B cell (primary cell): ENCODE measurements at places on chromosomes 1 and 21. TPM values are rescaled to one million over a fixed set of nuclear protein-coding genes. Genes with fewer than 3 reads are reported as not detected.

RAVER2 gene
- 1.4 and 1.5 TPM in 2 replicates for total RNA-seq

- H3K27me3 ChIP-seq, result peaks cover 2% of the 10 kb centered on the region
- no peaks in the 10 kb centered on the region for H3K4me1 ChIP-seq
- no peaks in the 10 kb centered on the region for H3K36me3 ChIP-seq
- no peak overlapping the region for H3K4me3 ChIP-seq
- H3K27ac ChIP-seq, result no peak overlapping the region
These were observed 19.3 kb downstream of the MYBPH start for GRCh38 chr1:203156280-203156679.

PPM1J gene
- 1.7 and 2.1 TPM in 2 replicates for total RNA-seq

SYTL1 gene
- 156 and 159 TPM in 2 replicates for total RNA-seq

DNA sequence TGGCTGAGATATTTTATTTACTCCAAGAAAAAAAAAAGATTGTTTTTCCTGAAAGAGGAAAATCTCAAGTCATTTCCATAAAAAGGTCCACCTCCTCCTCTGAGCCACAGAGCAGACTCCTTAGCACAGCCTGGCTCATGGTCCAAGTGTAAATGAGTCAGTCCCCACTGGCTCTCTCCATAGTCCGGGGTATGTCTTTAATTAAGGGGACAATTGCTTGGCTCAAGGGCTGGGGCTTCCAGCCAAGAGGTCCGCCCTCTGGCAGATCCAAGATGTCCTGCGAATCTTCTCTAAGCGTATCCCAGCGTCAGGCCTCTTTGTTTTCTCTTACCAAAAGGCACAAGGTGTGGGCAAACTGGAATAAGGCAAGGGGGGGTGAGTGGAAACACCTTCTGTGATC, 33.3 kb downstream of the FOXD2 start:
- H3K27me3 ChIP-seq, result peaks cover 12% of the 10 kb centered on the region
- no peaks in the 10 kb centered on the region for H3K4me1 ChIP-seq
- no peaks in the 10 kb centered on the region for H3K36me3 ChIP-seq
- no peak overlapping the region for H3K4me3 ChIP-seq
- no peak for DNase-seq

DNA sequence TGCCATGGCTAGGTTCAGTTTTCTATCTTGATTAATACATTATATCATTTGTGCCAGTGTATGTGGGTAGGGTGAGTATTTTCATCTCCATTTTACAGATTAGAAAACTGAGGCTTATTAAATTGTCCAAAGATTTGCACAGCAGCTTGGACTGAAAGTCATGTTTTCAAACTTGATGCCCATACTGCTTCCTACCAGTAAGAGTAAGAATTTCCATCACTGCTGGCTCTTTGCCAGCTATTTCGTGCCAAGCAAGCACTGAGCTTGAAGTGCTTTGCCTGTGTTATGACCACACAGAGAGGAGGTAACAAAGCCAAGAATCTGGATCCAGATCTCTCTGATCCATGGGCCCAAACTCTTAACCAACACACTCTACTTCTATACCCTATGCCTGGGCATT, 295.0 kb downstream of the VAV3 start:
- H3K4me1 ChIP-seq, result no peaks in the 10 kb centered on the region
- peaks cover 23% of the 10 kb centered on the region for H3K36me3 ChIP-seq
- no peak overlapping the region for H3K27ac ChIP-seq
- no peak overlapping the region for H3K4me3 ChIP-seq

DNA sequence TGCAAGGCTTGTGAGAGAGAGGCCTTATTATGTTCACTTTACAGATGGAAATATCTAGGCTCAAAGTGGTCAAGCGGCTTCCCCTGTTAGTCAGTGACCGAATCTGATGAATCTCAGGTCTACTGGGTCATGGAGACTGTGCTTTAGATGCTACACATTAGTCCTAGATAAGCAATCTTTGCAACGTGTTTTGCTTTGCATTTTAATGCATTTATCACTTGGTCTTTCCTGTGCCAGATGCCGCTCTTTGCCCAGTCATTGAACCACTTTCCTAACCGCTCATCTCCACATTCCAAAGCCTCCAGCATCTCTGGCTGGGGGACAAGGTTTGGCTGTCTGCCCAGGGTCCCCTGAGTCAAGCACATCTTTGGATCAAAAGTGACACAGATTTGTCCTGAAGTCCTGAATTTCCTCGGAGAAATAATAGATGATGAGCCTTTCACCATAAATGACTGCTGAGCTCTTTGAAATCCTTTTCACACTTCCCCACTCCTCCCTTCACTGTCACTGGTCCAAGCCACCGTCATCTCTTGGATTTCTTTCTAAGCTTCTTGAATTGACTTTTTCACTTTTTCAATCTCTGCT, 96.0 kb upstream of the USP24 start:
- H3K4me3 ChIP-seq, result no peak overlapping the region
- DNase-seq, result no peak
- no peaks in the 10 kb centered on the region for H3K36me3 ChIP-seq
- no peaks in the 10 kb centered on the region for H3K27me3 ChIP-seq
- H3K4me1 ChIP-seq, result no peaks in the 10 kb centered on the region
- no peak overlapping the region for H3K27ac ChIP-seq

- no peaks in the 10 kb centered on the region for H3K27me3 ChIP-seq
- H3K4me1 ChIP-seq, result no peaks in the 10 kb centered on the region
- H3K27ac ChIP-seq, result no peak overlapping the region
- peaks cover 63% of the 10 kb centered on the region for H3K36me3 ChIP-seq
- no peak overlapping the region for H3K4me3 ChIP-seq
- no peak for DNase-seq
These were observed 12.9 kb upstream of the KPNA6 start for GRCh38 chr1:32094746-32095521.

SLC9C2 gene
- total RNA-seq, result not detected in 2 replicates

DNA sequence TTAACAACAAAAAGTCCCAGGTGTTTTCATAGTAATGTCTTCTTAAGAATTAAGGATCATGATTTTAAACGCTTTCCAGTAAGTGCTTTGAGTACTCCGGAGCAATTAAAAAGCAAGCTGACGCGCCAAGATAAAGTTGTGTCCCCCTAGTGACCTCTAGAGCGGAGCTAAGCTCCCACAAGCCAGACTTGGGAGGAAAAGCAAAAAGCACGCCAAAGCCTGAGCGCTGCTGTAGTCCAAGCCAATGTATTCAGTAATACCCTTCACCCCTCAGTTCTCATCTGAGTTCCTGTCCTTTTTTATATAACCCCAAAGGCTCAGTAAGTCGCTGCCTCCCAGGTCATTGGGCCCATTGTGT, 3.5 kb upstream of the SLC44A5 start:
- peaks cover 23% of the 10 kb centered on the region for H3K4me1 ChIP-seq
- H3K27me3 ChIP-seq, result peaks cover 40% of the 10 kb centered on the region
- H3K36me3 ChIP-seq, result no peaks in the 10 kb centered on the region

FAM163A gene
- not detected in 2 replicates for total RNA-seq

GRCh38 chr1:109443476-109443875, 17.2 kb upstream of the PSMA5 start:
- no peaks in the 10 kb centered on the region for H3K27me3 ChIP-seq
- no peak for DNase-seq
- H3K36me3 ChIP-seq, result no peaks in the 10 kb centered on the region

- no peak for DNase-seq
- H3K36me3 ChIP-seq, result no peaks in the 10 kb centered on the region
- H3K4me3 ChIP-seq, result no peak overlapping the region
- H3K27me3 ChIP-seq, result peaks cover 20% of the 10 kb centered on the region
- H3K27ac ChIP-seq, result no peak overlapping the region
These were observed 99.5 kb upstream of the BACE2 start for GRCh38 chr21:41068496-41068895.

FMO1 gene
- total RNA-seq, result not detected in 2 replicates

MNDA gene
- total RNA-seq, result 8.5 and 10.1 TPM in 2 replicates

GRCh38 chr1:25245809-25246599, 1.2 kb downstream of the RSRP1 start:
- no peaks in the 10 kb centered on the region for H3K27me3 ChIP-seq
- peaks cover 10% of the 10 kb centered on the region for H3K36me3 ChIP-seq
- H3K27ac ChIP-seq, result peak overlapping the region; percentile 99
- DNase-seq, result no peak

DNA sequence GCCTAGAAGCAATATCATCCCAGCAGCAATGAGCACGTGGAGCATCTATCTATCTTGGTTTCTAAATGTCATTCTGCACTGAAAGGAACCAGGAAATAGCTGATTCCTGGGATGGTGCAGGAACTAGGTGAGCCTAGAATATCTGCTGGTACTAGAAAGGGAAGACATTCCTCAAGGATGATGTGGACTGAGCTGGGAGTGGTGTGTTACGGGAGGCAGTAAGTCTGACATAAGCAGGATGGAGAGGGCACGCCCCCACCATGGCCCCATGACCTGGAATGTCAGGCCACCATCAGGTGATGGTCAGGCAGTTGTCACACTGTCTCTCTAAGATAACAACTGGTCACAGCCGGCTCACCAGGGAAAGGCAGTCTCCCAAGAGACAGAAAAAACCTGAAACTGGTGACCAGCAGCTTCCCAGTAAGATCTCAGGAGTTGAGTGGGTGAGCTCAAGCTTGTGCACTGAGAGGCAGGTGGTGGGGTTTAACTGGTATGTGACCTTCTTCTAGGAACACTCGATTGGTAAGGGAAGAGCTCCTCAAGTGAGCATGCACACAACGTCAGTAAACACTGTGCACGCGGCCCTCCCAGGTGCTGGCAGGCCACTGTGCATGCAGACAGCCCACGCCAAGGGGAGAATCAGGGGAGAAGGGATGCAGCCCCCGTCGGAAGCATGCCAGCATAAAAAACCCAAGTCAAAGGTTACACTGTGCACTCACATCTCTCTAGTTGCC, 148.7 kb downstream of the ADSS2 start:
- peaks cover 17% of the 10 kb centered on the region for H3K4me1 ChIP-seq
- H3K27ac ChIP-seq, result no peak overlapping the region
- H3K36me3 ChIP-seq, result no peaks in the 10 kb centered on the region
- no peak overlapping the region for H3K4me3 ChIP-seq
- DNase-seq, result no peak

- DNase-seq, result no peak
- H3K4me1 ChIP-seq, result no peaks in the 10 kb centered on the region
- H3K27me3 ChIP-seq, result no peaks in the 10 kb centered on the region
- no peak overlapping the region for H3K4me3 ChIP-seq
These were observed 16.7 kb upstream of the WNT2B start for GRCh38 chr1:112492076-112492475.

CYP4X1 gene
- not detected in 2 replicates for total RNA-seq
